ENCODE measurements at places on chromosomes 11 and 22.

GRCh38 chr22:22908941-22909604, 21.5 kb downstream of the IGLL5 start:
- H3K27ac ChIP-seq, result no peak overlapping the region
- H3K27me3 ChIP-seq, result no peaks in the 10 kb centered on the region
- H3K4me3 ChIP-seq, result no peak overlapping the region
- no peaks in the 10 kb centered on the region for H3K4me1 ChIP-seq
- no peak for DNase-seq

- no peaks in the 10 kb centered on the region for H3K36me3 ChIP-seq
- no peak for DNase-seq
- H3K27ac ChIP-seq, result no peak overlapping the region
- no peak overlapping the region for H3K4me3 ChIP-seq
- peaks cover 11% of the 10 kb centered on the region for H3K4me1 ChIP-seq
Observed at GRCh38 chr11:14189874-14190273, 169.1 kb downstream of the RRAS2 start.

GRCh38 chr11:46296059-46296527, 18.6 kb downstream of the CREB3L1 start:
- no peak overlapping the region for H3K27ac ChIP-seq
- H3K4me1 ChIP-seq, result peaks cover 36% of the 10 kb centered on the region
- no peak for DNase-seq
- no peaks in the 10 kb centered on the region for H3K36me3 ChIP-seq
- H3K27me3 ChIP-seq, result peaks cover 53% of the 10 kb centered on the region

- H3K36me3 ChIP-seq, result no peaks in the 10 kb centered on the region
- no peak overlapping the region for H3K27ac ChIP-seq
- H3K4me1 ChIP-seq, result peaks cover 1% of the 10 kb centered on the region
- H3K4me3 ChIP-seq, result no peak overlapping the region
- DNase-seq, result no peak
Observed at GRCh38 chr22:45434981-45435380, 21.5 kb downstream of the RIBC2 start.

DNA sequence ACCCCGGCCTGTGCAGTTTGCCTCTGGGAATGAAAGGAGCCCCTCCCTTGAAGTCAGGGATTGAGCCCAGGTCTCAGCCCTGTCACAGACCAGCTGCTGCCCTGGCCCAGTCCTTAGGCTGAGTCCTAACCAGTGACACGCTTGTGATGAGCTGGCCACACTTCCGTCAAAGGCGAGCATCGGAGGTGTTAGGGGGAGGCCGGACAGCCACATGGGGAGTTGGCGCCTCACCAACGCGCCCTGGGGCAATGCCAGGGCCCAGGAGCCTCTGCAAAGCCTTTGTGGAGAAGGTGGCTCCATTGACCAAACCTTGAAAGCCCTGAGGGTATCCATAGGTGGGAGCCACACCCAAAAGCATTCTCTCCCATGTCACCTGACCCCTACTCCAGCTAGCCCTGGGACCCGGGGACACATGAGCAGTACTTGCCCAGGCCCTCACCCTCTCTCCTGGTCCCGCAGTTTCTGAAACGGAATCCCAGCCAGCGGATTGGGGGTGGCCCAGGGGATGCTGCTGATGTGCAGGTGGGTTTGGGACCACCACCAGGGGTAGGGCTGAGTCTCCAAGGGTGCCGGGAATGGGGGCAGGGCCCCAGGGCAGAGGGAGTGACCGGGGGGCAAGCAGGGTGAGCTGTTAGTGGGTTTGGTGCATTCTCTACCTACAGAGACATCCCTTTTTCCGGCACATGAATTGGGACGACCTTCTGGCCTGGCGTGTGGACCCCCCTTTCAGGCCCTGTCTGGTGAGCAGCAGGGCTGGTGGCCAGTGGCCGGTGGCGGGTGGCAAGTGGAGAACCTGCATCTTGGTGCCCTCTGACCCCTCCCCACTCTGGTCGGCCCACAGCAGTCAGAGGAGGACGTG, 3.7 kb downstream of the PTPRCAP start:
- peaks cover 7% of the 10 kb centered on the region for H3K4me1 ChIP-seq
- H3K4me3 ChIP-seq, result no peak overlapping the region
- DNase-seq, result no peak
- peaks cover 74% of the 10 kb centered on the region for H3K36me3 ChIP-seq
- H3K27ac ChIP-seq, result no peak overlapping the region
- H3K27me3 ChIP-seq, result no peaks in the 10 kb centered on the region

GRCh38 chr22:45887202-45888131, 89.5 kb downstream of the WNT7B start:
- H3K4me3 ChIP-seq, result no peak overlapping the region
- H3K4me1 ChIP-seq, result peaks cover 32% of the 10 kb centered on the region
- H3K27ac ChIP-seq, result no peak overlapping the region
- no peaks in the 10 kb centered on the region for H3K27me3 ChIP-seq
- H3K36me3 ChIP-seq, result no peaks in the 10 kb centered on the region

GRCh38 chr11:61560751-61561150, 20.1 kb downstream of the SYT7 start:
- no peak for DNase-seq
- peaks cover 1% of the 10 kb centered on the region for H3K4me1 ChIP-seq
- no peak overlapping the region for H3K4me3 ChIP-seq
- no peaks in the 10 kb centered on the region for H3K36me3 ChIP-seq

DNA sequence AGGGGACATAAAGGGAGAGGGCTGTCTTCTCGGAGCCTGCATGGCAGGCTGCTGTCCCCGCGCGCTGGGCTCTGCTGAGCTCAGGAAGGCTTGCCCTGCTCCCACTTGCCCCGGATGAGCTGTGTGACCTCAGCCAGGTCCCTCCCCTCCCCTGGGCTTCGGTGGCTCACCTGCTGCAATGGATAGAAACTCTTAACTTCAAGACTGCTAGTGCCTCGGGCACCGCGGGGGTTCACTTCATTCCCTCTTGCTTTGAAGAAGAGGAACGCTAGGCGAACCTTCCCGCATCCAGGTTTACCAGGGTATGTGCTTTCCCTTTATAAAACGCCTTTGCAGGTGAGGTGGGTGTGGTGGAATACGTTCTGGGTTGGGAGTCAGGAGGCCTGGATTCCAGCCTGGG, 115.0 kb downstream of the PHF21B start:
- peaks cover 37% of the 10 kb centered on the region for H3K36me3 ChIP-seq
- no peaks in the 10 kb centered on the region for H3K27me3 ChIP-seq
- DNase-seq, result no peak
- H3K27ac ChIP-seq, result no peak overlapping the region
- no peak overlapping the region for H3K4me3 ChIP-seq

GRCh38 chr11:1040428-1041148, 4.1 kb upstream of the MUC6 start:
- H3K4me3 ChIP-seq, result no peak overlapping the region
- H3K27ac ChIP-seq, result no peak overlapping the region
- H3K27me3 ChIP-seq, result peaks cover 10% of the 10 kb centered on the region
- H3K4me1 ChIP-seq, result peaks cover 3% of the 10 kb centered on the region
- no peak for DNase-seq

DNA sequence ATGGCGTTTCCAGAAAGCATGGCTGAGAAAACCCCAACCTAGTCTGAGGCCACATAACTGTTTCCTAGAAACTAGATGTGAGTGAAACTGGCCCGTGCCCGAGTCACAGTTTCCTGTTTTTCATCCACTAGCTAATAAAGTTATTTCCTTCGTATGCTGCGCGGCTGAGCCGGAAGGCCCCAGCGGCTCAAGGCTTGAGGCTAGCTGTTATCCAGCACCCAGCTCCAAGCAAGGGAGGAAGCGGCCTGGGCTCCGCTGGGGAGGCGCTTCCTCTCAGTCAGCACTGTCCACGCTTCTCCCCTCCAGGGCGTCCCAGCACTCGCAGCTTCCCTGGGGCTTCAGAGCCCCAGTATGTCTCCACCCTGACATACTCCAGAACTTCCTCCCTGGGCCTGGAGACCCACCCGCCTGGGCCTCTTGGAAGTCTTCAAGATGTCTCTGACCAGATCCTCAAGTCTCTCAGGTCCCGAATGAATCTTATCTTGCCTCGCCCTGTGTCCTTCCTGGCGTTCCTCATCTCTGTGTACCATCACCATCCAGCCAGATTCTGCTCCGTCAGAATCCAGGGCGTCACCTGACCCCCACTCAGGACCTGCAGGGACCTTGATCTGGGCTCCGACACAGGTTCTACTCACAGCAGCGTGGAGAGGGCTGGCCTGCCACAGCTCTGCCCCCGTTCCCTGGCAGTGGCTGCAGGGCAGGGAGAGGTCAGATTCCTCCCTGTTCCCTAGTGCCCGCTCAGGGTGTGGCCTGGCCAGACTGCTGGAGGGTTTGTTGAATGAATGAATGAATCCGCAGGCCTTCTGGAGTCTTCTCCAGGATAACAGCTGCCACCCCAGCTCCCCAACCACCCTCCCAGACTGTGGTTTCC, 81.9 kb downstream of the LRRC32 start:
- H3K4me1 ChIP-seq, result no peaks in the 10 kb centered on the region
- no peaks in the 10 kb centered on the region for H3K36me3 ChIP-seq
- no peak overlapping the region for H3K27ac ChIP-seq
- DNase-seq, result no peak

- no peaks in the 10 kb centered on the region for H3K4me1 ChIP-seq
- no peaks in the 10 kb centered on the region for H3K36me3 ChIP-seq
Observed at GRCh38 chr11:35030716-35031213, 108.2 kb upstream of the CD44 start.

GRCh38 chr11:30487200-30487898, 98.8 kb downstream of the MPPED2 start:
- H3K27me3 ChIP-seq, result no peaks in the 10 kb centered on the region
- H3K27ac ChIP-seq, result no peak overlapping the region
- DNase-seq, result no peak
- no peak overlapping the region for H3K4me3 ChIP-seq
